ENCODE measurements at places on chromosomes 5 and 9.

GRCh38 chr9:36543916-36544315 is 28.8 kb upstream of the MELK start:
- no peak for DNase-seq

DNA sequence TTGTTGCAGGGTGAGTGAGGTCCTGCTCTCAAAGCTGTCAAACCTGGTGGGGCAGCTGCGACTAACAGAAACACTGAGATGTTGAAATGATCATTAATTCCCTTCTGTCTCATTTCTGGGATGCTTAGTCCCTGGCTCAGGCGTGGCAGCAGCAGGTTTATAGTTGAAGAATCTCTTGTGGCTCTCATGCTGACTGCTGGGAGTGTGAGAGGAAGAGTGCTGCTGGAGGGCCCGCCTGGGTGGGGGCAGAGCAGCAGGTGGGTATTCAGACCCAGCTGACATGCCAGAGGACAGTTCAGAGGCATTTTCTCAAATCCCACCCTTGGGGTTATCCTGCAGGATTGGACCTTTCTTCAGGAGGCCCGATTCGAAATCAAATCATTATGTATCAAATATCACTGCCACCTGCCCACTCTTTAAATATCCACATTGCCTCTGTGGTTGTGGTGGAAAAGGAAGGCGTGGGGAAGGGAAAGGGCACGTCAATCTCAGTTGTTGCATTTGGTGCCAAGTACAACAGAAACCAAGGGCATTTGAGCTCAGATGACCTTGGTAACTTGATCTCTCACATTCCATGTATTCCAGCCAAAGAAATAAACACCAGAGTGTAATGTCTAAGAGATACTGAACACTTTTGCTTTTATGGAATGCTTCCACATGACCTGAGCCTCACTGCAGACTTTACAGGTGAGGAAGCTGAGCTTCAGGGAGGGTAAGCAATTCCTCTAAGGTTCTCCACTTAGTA is 224.3 kb downstream of the AOPEP start:
- DNase-seq: no peak

DNA sequence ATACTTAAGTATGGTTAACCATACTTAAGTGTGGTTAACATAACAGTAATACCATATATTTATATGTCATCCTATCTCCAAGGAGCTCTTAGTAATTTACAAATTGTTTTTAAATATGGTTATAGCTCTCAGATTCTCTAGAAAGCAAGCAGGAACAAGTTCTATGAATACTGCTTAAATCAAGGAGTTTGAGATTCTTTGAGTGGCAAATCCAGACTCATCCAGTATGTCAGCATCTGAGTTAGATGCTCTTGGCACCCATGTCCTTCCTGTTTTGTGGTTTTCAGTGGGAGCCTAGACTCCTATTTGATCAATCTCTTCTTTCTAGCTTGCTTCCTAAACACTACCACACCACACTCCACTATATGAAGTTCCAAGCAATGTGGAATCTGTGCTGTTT is 114.7 kb upstream of the GDNF start:
- no peak for DNase-seq

GRCh38 chr5:118060833-118061232 is 927.5 kb downstream of the DTWD2 start:
- DNase-seq: no peak

DNA sequence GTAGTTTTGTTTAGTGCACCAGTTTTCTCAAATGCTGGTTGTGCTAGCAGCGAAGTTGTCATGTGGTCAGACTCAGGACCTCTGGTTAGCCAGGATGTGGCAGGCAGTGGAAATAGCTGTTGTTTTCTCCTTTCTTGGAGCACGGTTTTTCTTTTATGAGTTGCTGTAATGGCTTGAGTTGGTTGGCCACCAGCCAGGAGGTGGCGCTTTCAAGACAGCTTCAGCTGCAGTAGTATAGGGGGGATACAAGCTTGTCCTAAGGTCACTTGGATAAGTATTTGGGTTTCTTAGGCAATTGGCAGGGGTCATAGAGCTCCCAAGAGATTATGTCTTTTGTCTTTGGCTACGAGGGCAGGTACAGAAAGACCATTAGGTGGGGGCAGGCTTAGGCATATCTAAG is 274.2 kb upstream of the TARS1 start:
- no peak for DNase-seq

- DNase-seq: no peak
Measured at GRCh38 chr5:38466424-38467189, 89.8 kb downstream of the LIFR start.

- no peak for DNase-seq
Measured at GRCh38 chr9:14838701-14839100, 71.5 kb downstream of the FREM1 start.

GRCh38 chr5:29061381-29061780 is 2023.0 kb upstream of the CDH9 start:
- DNase-seq: no peak

DNA sequence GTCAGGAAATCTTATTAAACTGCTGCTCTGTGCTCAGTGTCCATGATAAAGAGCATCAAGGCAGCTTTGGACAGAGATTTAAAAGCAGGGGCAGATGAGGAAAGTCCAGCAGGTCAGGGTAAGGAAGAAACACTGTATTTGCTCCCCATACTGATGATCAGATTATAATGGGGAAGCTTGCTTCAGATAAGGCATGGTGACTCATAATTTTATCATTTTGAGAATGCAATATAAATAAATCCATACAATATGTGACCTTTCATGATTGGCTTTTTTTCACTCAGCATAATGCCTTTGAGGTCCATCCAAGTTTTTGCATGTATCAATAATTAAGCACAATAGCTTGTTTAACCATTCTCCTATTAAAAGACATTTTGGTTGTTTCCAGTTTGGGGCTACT is 48.1 kb upstream of the LHFPL2 start:
- no peak for DNase-seq

DNA sequence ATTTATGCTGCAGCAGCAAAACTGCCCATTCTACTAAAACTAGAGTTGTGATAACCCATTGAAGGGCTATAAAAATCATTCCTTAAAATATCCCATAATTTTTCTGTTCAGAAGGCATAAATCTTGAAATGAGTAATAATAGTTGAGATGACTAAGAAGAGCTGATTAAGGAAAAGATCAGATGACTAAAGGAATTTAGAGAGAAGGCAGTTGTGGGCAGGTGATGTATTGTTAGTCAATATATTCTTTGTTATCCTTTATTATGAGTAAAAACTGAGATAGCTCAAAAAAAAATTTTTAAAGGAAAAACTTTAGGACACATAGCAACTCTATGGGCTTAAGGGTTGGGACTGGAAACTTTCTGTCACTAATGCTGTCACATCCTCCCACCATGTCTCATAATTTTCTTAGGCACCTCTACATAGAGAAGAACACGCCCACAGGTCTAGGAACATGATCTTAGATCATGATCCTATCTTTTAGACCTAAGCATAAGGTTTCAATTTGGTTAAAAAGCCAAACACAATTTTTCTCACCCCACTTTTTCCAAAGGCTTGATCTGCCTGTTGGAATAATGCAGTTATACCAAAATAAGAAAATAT is 597.5 kb upstream of the MEF2C start:
- DNase-seq: no peak

DNA sequence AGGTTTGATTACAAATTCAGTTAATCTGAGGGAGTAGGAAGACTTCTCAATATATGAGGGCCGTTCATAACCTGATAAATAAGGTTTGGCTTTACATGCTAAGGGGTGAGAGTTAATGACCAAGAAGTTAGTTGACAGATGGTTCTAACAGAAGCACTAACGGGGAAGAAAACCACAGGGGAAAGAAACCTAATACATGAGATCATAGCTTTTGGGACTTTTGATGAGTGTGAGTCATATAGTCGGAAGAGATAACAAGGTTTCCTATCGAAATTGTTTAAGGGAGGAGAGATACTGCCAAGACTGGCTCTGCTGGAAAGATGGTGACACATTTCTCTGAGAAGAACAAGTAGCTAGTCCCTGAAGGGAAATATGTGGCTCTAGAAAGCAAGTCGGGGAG is 140.1 kb downstream of the COX7C start:
- DNase-seq: no peak

DNA sequence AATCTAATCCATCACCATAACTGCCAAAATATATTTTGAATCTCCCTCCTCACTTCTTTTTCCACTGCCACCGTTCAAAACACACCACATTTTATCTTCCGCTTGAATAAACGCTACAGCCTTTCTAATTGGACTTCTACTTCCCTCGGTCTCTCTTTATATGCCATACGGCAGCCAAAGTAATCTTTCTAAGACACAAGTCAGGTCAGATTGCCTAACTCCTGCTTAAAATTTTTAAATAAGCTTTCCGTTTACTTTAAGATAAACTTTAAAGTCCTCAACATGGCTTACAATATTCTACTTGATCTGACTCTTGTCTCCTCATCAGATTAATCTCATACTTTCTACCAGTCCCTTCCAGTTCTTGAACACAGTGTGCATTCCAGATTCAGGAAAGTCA is 9.7 kb downstream of the AFF4 start:
- DNase-seq: no peak

GRCh38 chr5:102755686-102756371 is 724 bp downstream of the PAM start:
- peak; percentile 46 for DNase-seq

- no peak for DNase-seq
Measured at GRCh38 chr5:36733183-36733582, 126.8 kb downstream of the SLC1A3 start.

- DNase-seq: no peak
Measured at GRCh38 chr5:39014561-39014960, 59.6 kb downstream of the RICTOR start.

DNA sequence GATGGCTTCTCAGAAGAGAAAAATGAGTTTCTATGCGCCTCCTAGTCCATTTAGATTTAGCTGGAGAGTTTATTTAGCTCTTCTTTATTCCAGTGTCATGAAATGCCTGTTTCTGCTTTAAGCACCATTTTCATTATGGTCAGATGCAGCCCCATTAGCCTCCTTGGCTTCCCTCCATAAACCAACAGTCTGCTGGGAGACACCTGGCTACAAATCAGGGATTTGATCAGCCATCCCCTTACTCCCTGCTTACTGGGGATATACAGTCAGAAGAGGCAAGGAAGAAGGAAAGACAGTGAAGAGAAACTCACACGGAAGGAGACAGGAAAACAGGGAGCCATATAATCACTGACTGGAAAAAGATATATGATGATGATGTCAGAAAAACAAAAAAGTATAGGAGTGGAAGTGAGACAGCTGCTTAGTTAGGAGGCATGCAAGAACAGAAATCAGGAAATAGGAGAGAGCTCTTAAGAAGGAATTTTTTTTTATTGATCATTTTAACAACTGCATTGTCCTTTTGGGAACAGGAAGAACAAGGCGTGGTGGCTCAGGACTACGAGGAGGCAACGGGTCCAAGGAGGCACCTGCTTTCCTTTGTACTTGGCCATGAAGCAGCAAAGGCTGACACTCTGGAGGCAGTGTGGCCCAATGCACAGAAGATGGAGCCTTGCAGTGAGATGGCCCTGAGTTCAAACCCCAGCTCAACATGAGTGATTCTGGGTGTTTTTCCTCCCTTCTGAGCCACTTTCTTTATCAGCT is 56.1 kb downstream of the MED27 start:
- no peak for DNase-seq

- no peak for DNase-seq
Measured at GRCh38 chr5:178202541-178202940, 1.8 kb upstream of the HNRNPAB start.
